ENCODE measurements at places on chromosomes 3 and 15.

GRCh38 chr3:72614394-72615074 lies 233.7 kb downstream of the SHQ1 start:
- DNase-seq = no peak

DNA sequence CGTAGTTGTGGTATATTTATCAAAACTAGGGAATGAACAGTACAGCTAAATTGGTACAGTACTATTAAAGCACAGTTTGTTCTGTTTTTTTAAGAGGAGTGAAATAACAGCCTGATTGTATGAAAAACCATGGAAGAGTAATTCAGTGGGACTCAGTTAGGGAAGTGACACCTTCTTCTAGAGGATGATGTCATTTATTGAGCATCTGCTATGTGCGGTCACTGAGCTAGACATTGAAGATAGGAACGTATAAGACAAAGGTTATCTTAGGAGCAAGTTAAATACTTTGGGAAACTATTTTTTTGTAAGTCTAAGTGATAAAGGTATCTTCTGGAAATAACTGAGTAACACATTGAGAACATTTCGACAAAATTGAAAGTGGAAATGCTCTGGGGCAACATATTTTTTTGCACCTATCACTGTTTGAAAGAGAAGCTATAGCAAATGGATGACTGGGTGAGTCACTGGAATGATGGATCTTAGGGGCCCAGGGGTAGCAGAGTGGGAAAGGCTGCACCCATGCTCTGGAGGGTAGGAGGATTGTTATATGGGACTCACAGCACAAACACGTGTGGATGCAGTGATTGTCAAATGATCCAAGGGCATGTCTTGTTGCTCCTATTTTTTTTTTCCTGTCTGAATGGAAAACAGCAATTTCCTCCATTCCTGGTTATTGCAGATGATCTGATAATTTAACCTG lies 43.0 kb downstream of the OXNAD1 start:
- no peak for DNase-seq

- DNase-seq = no peak
Observed at GRCh38 chr3:148379763-148380382, 317.8 kb upstream of the AGTR1 start.

GRCh38 chr15:28459279-28459678 lies 73.5 kb downstream of the GOLGA8G start:
- no peak for DNase-seq

- no peak for DNase-seq
Observed at GRCh38 chr3:124078953-124079911, 87.3 kb upstream of the ROPN1 start.

GRCh38 chr3:160130950-160131349 lies 94.3 kb upstream of the C3orf80 start:
- no peak for DNase-seq

DNA sequence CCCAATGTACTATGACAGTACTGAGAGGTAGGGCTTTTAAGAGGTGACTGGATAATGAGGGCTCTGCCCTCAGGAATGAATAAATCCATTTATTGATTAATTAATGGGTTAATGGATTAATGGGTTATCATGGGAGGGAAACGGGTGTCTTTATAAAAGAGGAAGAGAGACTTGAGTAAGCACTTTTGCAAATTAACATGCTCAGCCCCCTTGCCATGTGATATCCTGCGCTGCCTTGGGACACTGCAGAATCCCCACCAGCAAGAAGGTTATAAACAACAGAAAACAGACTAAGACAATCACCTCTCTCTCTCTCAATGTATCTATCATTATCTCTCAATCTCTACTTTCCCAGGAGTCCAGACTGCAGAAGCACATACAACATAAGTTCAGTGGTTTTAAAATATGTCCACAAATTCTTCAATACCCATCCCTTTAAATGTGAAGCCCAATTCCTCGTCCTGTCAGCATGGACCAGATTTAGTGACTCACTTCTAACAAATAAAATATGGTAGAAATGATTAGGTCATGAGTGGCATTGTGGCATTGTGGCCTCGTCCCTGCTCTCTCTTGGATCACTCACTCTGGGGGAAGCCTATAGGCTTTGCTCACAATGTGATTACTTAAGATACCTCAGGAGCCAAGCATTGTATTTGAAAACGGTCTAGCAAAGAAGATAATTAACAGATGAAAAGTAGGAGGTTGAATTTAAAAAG lies 40.0 kb upstream of the IL12A start:
- no peak for DNase-seq

All from central memory CD4-positive, alpha-beta T cell (primary cell).